CD4-positive, alpha-beta T cell treated with Interleukin-17A for 4 hours (primary cell): ENCODE measurements at places on chromosomes 13 and 19.

DNA sequence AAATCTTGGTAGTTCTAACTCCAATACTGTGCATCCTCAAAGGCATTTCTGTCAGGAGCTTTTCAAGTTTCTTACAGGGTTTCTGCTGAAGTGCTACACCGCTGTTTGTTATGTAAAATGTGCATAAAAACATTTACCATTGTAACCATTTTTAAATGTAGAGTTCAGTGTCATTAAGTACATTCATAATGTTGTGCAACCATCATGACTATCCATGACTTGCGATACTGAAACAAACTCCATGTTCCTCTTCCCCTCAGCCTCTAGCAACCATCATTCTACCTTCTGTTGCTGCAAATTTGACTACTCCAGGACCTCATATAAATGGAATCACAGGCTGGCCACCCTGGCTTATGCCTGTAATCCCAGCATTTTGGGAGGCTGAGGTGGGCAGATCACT is 14.4 kb upstream of the SLC25A42 start:
- DNase-seq = no peak

GRCh38 chr13:108929532-108930206 is 300.3 kb downstream of the MYO16 start:
- DNase-seq = no peak

DNA sequence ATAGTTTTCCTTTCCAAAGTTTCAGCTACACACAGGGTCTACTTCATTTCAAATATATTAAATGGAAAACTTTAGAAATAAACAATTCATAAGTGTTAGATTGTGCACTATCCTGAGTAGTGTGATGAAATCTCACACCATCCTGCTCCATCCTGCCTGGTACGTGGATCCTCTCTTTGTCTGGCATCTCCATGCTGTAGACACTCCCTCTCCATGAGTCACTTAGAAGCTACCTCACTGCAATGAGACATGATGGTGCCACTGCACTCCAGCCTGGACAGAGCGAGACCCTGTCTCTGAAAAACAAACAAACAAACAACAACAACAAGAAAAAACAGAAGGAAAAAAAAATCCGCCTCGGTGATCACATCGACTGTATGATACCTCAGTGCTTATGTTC is 191.8 kb downstream of the PCCA start:
- DNase-seq = no peak

DNA sequence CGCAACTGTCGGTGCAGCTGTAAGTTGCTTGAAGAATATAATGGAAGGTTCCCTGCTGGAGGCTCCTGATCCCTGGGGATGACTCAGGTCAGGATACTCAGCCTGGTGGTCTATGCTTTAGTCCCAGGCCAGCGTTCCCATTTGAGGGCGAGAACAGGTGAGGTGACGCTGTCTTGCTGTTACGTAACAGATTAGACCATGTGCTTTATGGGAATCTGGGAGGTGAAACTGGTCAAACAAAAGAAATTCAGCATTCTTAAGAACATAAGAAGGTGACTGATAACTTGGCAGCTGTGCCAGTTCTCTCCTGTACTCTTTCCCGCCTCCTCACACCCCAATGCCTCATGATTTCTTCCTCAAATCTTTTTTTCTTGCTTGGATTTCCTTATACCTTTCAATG is at the start of gene CXCL17:
Gene CXCL17 (minus strand): TSS at position 114 of the 400 bp plus-strand sequence. CDS start 114 bp downstream, outside the sequence.
- no peak for DNase-seq

GRCh38 chr19:5048091-5048726 is 79.3 kb downstream of the KDM4B start:
- DNase-seq = peak; percentile 63
